ENCODE measurements at places on chromosomes 12 and 14.

DNA sequence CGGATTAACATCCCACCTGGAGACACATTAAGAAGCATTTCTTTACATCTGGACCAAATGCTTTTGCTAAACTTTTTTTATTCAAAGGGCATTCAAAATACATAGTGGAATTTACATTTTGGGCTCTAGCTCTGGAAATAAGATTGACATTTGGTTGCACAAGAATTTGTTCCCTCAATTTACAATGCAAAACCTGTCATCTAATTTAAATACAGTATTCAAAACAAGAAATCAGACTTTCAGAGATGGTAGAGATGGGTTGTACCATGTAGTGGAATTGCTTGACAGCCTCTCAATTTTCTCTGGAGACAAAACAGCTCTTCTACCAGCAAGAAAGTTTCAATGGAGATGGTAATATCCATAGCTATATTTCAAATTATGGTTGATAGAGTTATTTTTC is 275.8 kb downstream of the ATP23 start:
- DNase-seq: no peak

DNA sequence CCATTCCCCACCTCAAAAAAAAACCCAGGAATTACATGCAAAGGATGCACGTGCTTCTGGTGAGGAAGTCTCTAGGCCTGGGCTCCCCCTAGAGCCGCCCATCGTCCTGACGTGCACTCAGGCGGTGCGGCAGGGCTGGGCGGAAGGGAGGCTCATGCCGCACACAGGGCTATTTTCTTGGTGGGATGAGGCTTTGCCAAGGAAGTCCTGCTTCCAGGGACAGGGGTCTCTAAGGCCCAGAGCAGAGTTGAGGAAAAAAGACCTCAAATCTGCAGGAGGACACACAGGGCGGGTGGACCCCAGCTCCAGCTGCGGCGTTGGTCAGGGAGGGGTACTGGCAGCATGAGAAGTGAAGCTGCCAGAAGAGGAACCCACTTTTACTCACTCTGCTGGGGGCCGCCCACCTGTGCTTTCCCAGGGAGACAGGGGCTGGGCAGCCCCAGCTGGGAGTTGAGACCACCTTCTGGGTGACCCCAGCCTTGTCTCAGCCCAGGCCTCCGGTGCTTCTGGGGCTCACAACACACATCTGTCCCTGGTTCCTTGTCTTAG is 4.2 kb downstream of the RHOF start:
- DNase-seq: no peak

DNA sequence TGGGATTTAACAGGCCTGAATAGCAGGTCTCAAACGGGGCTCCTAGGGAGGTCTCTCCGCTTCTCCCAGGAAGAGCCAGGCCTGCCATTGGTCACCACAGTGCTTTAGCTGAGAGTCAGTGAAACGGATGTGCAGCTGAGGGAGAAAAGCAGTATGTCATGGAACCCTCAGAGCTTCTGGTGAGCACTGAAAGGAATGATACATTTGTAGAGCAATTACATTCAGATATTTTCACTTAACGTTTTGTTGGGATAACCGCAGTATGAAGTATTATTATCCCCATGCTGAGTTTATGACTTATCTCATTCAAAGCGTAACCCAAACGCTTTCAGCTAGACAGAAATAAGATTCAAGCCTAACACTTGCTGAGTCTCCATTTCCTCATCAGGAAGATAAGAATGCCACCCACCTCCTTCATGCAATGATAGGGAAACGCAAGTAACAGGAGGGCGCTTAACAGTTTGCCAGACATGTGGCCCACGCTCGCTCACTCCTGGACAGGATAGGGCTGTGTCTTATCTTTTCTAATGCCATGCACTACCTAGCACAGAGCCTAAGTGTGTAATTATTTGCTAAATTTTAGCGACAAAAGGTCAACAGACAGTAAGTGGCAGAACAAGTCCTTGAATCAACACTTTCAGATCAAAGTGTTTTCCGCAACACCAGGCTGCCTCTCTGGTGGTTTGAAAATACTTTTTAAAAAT is 28.2 kb downstream of the DAD1 start:
- DNase-seq: no peak

GRCh38 chr12:15494329-15495046 is 172.2 kb downstream of the PTPRO start:
- DNase-seq: no peak

DNA sequence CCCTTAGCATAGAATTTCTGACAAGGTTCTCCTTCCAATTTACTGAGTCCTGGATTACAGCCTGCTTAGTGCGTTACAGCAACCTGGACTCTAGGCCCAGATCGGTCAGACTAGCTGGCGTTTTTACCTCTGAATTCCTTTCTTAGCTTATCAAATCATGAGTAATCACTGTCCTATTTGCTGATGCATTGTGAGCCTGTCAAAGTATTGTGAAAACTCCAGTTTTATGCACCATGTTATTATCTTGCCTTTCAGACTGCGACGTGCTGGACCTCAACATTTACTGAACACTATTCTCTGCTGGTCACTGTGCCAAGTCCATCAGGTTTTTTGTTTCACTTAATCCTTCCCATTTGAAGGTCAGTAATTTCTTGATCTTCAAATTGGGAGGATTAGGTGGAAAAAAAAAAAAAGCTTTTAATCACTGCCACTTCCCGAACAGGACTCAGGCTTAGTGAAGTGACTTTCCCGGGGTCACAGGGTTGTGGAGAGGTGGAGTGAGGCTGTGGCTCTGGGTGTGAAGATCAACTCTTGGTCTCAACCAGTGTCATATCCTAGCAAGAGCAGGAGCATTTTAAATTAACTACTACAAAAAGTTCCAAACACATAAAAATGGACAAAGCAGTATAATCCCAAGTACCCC is 31.2 kb downstream of the FBXO21 start:
- DNase-seq: peak; percentile 15

GRCh38 chr12:6620137-6620884 is 13.1 kb upstream of the CHD4 start:
- no peak for DNase-seq

DNA sequence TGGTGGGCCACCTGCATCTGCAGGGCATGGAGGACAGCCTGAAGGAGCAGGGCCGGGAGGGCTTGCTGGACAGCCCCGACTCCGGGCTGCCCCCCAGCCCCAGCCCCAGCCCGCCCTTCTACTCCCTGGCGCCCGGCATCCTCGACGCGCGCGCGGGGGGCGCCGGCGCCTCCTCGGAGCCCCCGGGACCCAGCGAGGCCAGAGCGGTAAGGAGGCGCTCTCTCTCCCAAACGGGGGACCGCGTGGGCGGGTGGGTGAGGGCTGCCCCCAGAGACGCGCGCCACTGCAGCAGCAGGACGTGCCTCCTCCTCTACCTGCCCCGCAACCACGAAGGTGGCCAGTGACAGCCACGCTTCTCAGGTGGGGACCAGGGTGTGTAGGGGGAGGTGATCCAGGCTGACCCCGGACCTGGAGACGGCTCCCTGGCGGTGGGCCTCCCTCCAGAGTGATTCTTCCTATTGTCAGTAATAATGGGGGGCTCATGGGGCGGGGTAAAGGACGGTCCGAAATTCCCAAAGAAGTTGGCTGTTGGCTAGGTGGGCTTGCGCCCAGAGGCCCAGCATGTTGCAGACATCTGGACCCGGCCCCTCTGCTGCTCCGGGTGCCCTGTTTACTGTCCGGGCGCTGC is 652 bp downstream of the RFLNA start:
- DNase-seq: no peak

DNA sequence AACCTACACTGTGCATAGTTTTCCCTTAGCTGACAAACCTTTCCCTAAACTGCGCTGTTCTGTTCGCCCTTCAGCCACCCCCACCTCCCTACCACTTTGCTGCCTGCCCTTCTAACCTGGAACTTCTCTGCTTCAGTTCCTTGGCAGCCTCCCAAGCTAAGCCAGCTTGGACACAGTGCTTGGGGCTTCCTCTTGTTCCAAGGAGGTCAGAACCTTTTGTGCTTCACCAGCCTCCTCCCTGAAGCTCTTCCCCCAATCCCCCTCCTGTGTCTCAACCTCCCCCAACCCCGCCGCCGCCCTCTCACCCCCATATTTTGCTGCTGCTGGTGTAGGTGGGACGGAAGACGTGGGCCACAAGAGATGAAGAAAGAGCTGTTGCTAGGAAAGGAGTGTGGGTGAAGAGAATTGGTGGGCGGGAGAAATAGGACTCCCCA is 8.1 kb upstream of the RIC8B start:
- no peak for DNase-seq

DNA sequence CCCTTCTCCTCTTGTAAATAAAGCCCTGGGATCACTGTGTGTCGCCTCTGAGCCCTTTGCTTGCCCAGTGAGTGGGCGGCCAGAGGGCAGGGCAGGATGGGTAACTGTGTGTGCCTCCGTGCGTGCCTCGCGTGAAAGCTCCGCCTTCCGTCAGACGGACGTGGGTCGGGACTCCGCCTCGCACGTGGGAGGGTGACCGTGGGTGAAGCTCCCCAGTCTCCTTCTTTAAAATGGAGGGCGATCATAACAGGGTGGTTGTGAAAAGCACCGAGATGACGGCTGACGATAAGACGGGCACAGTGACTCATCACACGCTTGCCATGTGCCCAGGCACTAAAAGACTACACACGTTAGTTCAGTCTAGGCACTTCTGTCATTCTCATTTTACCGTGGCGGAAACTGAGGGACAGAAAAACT is 9.2 kb downstream of the PHB2 start:
- DNase-seq: peak; percentile 88

- no peak for DNase-seq
Measured at GRCh38 chr14:68335312-68335711, 457.6 kb downstream of the ZFP36L1 start.

DNA sequence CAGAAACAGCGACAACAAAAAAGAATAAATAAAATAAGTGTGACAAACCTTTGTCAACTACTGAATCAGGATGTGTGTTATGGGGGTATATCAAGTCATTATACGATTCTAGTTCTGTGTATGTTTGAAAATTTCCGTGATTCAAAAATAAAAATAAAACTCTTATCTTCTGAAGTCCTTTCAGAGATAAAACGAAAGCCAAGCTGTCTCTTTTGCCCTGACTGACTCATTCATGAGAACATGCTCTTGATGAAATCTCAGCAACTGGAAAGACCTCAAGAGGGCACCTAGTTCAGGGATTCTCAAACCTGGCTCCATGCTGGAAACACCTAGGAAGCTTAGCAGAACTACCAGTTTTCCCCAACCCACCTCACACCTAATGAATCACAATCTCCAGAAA is 9.2 kb downstream of the FOXN3 start:
- DNase-seq: no peak

GRCh38 chr12:92828565-92828964 is 100.5 kb downstream of the EEA1 start:
- DNase-seq: no peak

DNA sequence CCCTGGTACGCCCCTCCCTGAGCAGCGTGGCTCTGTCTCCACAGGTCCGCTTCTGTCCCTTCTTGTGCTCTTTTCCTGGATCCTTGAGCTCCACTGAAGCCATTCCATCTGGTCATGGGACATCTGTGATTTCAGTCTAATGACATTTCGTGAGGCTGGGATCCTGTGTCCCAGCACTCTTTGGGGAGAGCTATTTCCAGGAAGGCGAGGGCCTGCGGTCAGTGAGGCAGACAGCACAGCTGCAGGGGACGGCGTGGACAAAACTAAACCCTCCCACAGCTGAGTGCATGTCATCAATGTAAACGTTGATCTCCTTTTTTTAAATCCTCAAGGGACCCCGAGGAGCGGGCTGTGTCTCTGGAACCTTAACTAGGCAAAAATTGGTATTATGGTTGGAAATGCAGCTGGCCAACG is 127.7 kb downstream of the DACT1 start:
- DNase-seq: no peak

- DNase-seq: no peak
Measured at GRCh38 chr12:96878704-96879103, 28.4 kb upstream of the NEDD1 start.

DNA sequence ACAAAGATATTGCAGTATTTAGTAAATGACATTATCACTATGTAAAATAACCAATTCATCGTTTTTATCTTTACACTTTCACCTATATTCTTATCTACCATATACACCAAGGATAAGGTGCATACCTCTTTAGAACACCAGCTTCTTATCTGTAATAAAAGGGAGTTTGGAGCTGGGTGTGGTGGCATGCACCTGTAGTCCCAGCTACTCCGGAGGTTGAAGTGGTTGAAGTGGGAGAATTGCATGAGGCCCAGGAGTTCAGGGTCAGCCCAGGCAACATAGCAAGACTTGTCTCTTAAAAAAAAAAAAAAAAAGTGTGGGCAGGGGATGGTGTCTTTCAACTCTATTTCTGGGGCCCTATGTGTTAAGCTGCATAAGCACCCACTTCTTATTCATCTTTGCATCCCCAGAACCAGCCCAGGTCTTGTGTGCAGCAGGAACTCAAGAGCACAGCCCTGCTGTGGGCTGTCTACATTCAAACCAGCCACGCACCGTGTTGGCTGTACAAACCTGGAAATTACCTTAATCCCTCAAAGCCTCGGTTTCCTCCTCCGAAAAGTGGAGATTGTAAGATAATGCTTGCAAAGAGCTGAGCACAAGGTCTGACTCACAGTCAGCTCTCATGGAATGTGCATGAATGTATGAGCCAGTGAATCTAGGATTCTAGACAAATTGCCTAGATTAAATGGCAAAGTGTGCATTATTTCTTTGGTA is 256.6 kb upstream of the FOXN3 start:
- DNase-seq: no peak

- no peak for DNase-seq
Measured at GRCh38 chr12:113208041-113208934, 13.0 kb upstream of the TPCN1 start.

GRCh38 chr14:76292561-76292960 is 83.4 kb upstream of the ESRRB start:
- no peak for DNase-seq

GRCh38 chr12:54858562-54858961 is 4.2 kb downstream of the MUCL1 start:
- no peak for DNase-seq

- no peak for DNase-seq
Measured at GRCh38 chr12:103785243-103786031, 55.6 kb downstream of the NT5DC3 start.

GRCh38 chr14:56715938-56716337 is 94.3 kb downstream of the OTX2 start:
- DNase-seq: peak; percentile 9

DNA sequence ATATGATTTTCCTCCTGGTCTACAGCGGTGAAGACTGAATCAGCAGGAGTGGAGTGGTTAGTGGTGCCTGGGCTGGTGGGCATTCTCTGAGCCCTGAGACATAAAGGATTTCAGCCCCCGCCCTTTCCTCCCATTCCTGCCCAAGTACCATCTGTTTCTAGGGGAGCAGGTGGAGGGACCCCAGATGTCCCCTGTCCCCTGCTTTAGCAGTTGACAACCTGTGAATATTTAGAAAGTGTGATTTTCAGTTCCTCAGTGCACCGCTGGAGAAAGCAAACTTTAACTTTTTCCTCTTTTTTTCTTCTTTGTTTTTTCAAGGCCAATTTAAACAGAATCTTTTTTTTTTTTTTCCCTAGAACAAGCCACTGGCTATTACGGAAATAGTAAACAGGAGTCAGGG is 163.8 kb upstream of the MYL2 start:
- no peak for DNase-seq

DNA sequence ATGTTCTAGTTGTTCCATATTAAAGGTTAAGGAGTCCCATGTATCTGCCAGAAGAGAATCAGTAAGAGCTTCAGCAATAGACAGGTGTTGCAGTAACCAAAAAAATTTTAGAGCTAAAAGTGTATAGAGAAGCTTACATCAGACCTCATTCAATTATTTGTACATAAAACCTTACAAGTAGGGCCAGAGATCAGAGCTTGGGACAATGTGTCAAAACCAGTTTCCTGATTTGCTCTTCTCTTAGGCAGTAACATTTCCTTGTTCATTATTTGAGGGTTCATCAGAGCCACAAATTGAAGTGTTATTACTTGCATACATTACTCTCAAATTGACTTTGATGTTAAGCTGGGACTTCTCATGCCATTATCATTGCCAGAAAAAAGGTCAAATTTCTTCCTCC is 55.5 kb upstream of the ATXN7L3B start:
- no peak for DNase-seq

All from RKO (cell line).